ENCODE measurements at places on chromosomes 4 and X.

DNA sequence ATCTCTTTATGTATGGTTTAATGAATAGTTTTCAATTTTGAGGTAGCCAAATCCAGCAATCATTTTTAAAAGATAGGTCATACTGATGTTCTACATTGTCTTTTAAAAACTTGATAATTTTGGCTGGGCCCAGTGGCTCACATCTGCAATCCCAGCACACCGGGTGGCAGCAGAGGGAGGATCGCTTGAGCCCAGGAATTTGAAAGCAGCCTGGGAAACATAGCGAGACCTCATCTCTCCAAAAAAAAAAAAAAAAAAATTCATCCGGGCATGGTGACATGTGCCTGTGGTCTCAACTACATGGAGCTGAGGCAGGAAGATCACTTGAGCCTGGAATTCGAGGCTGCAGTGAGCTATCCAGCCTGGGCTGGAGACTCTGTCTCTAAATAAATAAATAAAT is 419.8 kb downstream of the GALNTL6 start:
- DNase-seq = no peak

- no peak for DNase-seq
Measured at GRCh38 chr4:177271091-177271490, 38.6 kb upstream of the NEIL3 start.

DNA sequence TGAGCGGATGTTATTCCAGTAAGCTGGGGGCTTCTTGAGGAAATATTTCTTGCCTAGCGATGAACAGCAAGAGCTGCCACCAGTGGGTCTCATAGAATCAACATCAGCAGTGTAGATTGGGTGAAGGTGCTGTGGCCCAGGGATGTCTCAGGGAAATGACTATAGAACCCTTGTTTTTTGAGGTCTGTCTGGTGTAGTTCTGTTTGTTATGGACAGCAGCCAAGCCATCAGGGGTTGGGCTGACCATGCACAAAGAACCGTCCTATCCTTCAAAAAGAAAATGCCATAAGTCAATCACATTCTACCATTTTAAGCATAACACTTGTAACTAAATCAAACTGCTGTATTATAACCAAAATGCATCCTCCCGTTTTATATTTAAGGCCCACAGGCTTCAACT is 17.3 kb upstream of the C1GALT1C1 start:
- DNase-seq = no peak

- DNase-seq = no peak
Measured at GRCh38 chrX:2697741-2698299, 6.7 kb downstream of the CD99 start.

DNA sequence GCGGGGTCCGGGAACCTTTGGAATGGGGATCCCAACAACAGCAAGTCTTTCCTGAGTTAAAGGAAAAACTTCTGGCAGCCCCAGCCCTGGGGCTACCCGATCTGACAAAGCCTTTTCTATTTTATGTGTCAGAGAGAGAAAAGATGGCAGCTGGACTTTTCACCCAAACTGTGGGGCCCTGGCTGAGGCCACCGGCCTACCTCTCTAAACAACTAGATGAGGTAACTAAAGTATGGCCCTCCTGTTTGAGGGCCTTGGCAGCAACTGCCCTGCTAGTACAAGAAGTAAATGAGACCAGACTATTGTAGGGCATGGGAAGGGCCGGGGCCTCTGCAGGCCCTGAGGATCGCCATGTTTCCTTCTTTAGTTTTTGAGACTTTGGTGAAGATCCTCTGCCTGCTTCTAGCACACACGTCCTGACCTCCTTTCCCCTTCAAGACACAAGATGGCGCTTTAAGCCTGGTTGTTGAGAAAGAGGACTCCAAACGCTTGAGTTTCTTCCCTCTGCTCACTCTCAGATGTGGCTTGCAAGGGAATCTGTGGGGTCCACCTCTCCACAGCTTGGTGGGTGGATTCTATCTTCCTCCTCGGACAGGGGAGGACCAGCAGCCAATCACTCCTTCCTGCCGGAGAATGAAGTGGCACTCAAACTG is 18.5 kb upstream of the DRD5 start:
- peak; percentile 59 for DNase-seq

- DNase-seq = no peak
Measured at GRCh38 chr4:140790765-140791164, 34.6 kb upstream of the TBC1D9 start.

DNA sequence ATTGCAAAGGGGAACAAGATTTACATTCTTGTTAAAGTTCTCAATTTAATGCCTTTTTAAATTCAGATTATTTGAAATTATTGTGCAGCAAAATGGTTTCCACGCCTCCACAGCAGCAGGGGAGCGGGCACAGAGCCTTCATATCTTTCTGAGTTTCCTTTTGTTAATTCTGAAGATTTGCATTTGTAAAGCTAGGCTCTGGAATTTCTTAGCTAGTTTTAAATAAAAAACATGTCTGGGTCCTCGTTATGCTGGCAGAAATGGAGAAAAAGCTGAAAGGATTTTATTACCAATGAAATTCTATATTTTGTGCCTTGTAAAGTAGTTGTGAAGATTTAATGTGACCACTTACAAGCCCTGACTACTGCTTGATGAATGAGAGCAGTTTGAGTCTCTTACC is 40.8 kb upstream of the MAGED1 start:
- DNase-seq = no peak

- peak; percentile 21 for DNase-seq
Measured at GRCh38 chrX:97026406-97026805, 142.7 kb downstream of the RPA4 start.

- DNase-seq = no peak
Measured at GRCh38 chr4:65340382-65341109, 329.7 kb downstream of the EPHA5 start.

DNA sequence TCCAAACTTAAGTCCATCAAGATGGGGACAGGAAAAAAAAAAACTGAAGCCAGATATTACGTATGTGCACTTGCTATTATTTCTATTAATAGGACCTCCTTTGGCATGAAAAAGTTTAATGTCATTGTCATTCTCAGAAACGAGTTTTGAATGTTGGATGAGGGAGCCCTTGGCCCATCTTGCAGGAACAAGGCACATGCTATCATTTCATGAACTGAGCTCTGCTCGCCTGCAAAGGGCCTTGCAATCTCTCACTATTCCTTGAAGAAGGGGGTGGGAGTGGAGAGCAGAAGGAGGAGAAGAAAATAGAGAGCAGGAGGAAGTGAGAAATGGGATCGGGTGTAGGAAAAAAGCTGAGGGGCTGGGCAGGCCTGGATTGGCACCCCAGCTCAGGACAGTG is 34.3 kb upstream of the SPATA4 start:
- DNase-seq = no peak

GRCh38 chrX:110406822-110407221 is 48.2 kb downstream of the RTL9 start:
- no peak for DNase-seq

GRCh38 chr4:184913356-184914143 is 87.8 kb upstream of the ACSL1 start:
- DNase-seq = no peak

DNA sequence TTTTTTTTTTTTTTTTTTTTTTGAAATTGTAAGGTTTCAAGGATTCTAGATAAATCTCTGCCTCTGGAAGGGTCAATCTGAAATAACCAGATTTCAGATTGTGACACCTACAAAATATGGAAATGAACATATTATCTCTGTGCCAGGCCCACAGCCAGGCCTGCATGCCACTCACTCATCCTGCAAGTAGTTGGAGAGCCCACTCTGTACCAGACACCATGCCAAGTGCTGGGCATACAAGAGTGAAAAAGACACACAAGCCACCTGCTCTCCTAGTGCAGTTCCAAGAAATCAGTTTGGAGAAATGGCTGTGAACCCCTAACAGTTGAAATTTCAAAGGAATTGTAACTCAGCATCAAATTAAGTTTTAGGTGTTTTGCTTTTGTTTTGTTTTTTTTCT is 145.9 kb upstream of the NOCT start:
- DNase-seq = no peak

DNA sequence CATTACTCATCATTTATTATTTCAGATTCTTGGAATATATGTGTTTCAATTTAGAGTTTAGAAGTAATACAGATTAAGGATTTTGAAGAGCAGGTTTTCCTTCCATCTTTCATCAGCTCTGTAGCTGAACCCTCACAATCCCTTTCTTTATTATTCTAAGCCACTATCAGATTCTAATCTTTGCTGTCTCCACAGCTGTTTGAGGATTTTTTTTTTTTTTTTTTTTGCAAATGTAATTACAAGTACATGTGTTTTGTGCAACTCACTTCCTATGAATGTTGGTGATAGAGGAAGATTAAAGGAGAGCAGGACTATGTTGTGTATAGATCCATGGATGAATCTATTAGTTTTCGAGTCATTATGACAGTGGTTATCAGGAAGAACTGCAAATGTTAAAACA is 87.4 kb upstream of the TENM3 start:
- peak; percentile 66 for DNase-seq

GRCh38 chr4:94548571-94548970 is 96.8 kb downstream of the PDLIM5 start:
- DNase-seq = no peak

GRCh38 chr4:17817027-17817426 is 6.2 kb downstream of the NCAPG start:
- DNase-seq = peak; percentile 24

GRCh38 chr4:131499141-131499873 is 1649.8 kb upstream of the PCDH10 start:
- no peak for DNase-seq

GRCh38 chr4:41369680-41370079 is 113.0 kb downstream of the UCHL1 start:
- no peak for DNase-seq

DNA sequence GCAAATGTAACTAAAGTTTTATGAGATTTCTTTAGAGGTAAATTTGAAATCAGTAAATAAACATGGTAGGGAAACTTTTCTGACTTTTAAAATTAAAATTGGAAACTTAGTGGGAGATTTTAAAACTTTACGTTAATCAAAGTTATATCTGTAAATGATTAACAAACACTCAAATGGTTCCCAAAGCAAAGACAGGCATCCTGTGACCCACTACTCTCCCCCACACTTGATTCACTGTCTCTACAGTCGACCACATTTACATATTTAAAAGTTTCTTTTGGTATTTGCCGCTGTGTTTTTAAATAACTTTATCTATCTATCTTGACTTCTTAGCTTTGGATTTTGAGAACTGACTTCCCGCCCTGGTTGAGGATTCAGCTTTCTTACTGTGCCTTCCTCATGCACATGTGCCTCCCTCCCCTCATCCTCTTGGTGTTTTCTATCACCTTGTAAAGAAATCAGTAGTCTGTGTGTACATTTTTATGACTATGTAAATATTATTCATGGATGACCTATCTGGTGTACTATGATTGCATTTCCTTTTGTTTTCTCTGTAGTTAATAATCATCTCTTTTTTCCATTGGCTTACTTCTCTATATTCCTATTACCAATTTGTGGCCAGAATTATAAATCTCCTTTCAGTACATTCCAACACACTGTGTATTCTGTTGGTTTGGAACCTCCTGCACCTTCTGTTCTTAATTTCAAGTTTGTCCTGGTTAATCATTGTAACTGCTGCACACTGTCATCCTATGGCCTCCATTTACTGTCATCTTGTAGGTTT is 72.6 kb downstream of the WWC2 start:
- no peak for DNase-seq

- no peak for DNase-seq
Measured at GRCh38 chr4:12409507-12410190, 981.0 kb upstream of the HS3ST1 start.

- DNase-seq = no peak
Measured at GRCh38 chrX:28876408-28876807, 289.2 kb downstream of the IL1RAPL1 start.

GRCh38 chr4:41359836-41360213 is 103.1 kb downstream of the UCHL1 start:
- DNase-seq = no peak

DNA sequence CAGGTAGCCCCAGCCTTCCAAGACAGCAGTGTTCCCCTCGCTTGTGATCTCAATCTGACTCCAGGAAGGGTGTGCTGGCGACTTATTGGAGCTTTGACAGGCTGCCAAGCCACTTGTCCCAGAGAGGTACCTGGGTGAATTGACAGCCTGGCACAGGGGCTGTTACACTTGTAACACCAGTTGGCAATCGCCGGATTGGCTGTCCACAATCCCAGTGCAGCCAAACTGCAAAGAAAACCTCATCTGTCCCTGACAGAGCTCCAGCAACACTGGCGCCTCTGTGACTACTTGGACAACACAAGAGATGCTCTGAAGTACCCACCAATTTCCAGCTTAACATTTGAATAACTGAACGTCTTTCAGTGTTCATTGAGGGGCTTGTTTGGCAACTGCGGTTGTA is 76.8 kb upstream of the PRPS1 start:
- DNase-seq = no peak

DNA sequence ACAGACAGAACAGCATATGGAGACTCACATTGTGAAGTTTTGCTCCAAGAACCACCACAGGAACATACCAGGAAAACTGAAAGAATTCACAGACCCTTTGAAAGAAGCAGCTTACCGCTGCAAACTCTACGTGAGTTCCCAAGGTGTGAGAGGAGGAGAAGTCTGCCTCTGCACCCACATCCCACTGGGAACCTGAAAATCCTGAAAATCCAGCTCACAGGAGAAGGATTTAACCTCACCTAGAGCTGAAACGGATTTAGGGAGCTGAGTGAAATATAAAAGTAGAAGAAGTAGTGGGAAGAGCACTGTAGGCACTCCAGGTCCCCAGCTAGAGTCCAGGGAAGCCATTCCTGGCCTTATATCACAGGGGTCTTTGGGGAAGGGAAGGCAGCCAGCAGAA is 80.0 kb downstream of the FHIP1A start:
- DNase-seq = no peak

- DNase-seq = no peak
Measured at GRCh38 chrX:122218666-122219065, 965.4 kb upstream of the GRIA3 start.

GRCh38 chrX:37825215-37825842 is 22.0 kb downstream of the DYNLT3 start:
- DNase-seq = peak; percentile 12

DNA sequence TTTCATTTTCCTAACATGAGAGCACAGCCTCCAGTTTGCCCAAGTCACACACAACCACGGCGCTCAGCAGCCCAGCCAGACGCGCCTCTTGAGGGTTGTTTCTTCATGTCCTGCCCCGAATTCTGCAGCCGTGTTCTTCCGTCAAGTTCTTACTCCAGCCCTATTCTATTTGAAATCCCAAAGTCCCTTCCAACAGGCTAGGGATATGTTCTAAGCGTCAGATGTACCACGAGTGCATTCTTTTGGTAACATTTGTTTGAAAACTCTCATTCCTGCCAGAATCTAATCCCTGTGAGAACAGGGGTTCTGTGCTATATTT is 23.1 kb downstream of the ACSL1 start:
- no peak for DNase-seq

- DNase-seq = no peak
Measured at GRCh38 chr4:87065021-87065420, 130.2 kb downstream of the AFF1 start.

Measured in SK-N-SH (cell line).